Activated CD4-positive, alpha-beta memory T cell treated with anti-CD3 and anti-CD28 coated beads, Interleukin-2, amount 10 ng/mL, durations not matched to agents 7 days and 5 days (primary cell): ENCODE measurements at places on chromosomes 16 and 17.

GRCh38 chr16:85556456-85557082 lies 56.6 kb upstream of the GSE1 start:
- DNase-seq, result peak; percentile 68

GRCh38 chr16:57264950-57265371 lies 19.5 kb downstream of the PLLP start:
- DNase-seq, result no peak

DNA sequence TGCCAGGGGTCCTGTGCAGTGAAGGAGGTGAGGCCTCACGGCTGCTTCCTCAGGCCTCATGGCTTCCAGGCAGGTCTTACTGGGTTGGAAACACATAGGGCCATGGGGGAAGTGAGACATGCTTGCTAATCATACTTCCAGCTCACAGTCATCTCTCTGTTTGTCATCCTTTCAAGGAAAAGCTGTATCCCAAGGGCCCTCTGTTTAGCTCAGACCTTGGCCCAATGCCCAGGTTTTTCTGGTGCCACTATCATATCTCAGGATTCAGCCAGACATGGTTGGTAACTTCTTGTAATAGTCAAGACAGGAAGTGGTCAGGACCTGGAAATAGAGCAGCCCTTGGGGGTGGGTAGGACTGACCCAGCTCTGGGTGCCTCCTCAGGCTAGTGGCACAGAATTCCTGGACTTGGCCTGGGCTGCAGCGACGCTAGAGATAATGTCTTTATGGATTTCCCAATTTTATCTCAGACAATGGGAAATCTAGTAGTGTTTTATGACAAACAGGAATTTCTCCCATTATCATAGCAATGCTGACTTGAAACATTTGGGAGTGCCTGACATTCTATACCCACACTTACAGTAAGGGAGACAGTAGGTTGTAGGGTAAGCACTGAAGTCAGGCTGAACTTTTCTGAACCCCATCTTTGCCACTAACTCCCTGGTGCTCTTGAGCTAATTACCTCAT lies 13.5 kb upstream of the ITGB3 start:
- no peak for DNase-seq

DNA sequence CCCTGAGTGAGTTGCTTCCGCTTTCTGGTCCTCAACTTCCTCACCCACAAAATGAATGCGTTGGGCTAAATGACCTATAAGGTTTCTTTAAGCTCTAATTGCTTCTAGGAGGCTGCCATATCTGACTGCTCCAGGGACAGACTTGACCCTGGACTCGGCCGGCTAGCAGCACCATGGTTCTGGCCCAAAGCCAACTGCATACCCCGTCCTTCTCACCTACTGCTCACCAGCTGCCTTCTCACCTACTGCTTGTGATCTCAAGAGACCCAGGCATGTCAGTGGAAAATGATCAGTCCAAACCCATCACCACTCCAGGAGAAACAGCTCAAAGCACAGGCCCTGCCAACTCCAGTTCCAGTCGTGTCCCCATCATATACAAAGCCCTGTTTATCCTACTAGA lies 124.3 kb upstream of the IRX5 start:
- DNase-seq, result no peak

GRCh38 chr17:41530062-41531048 lies 2.2 kb upstream of the KRT19 start:
- no peak for DNase-seq

DNA sequence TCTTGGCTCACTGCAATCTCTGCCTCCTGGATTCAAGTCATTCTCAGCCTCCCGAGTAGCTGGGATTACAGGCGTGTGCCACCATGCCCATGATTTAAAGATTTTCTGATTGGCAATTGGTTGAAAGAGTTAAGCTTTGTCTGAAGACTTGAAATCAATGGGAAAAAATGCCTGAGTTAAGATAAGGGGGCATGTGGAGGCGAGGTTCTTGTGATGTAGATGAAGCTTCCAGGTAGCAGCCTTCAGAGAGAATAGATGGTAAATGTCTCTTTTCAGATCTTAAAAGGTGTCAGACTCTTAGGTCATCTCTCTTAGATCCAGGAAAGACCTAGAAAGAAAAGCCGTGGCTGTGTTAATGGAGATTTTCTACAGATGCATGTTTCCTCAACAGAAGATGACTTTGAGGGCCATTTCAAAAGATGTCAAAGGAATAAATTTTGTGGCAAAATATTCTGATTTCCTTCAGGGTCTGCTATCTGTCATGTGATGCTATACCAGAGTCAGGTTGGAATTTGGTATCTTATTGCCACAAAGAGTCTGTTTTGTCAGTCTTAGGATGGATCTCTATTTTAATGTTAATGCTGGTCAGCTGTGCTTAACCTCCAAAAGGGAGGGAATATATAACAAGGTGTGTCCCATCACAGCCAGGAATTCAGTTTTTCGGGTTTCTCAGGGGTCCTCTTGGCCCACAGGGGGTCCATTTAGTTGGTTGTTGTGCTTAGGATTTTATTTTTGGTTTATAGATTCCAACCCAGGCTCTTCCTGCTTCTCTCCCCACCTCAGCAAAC lies 58.3 kb upstream of the AKTIP start:
- no peak for DNase-seq

DNA sequence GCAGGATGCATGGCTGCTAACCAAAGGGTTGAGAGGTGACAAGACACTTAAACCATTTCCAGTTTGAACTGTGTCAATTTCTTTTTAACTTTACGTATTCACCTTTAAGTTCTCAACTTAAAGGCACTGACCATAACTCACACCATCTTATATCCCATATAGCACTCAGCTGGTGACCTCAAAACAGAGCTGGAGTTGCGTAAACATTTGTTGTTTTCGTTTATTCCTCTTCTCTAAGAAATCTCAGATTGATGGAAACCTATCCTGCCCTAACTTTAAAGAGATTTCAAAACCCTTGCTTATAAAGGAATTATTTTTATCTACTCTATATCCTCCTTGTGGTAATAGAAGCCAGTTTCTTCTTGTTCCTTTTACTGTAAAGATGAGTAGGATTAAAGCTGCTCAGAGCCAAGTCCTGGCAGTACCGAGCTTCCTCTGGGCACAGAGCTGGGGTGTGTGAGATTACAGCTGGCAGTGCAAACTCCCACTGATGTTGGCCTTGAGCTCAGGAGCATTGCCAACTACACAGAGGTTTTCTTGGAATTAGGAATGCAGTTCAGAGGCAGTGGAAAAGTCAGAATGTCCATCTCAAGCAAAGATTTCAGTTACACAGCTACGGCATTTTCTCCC lies 1.3 kb downstream of the KCTD2 start:
- DNase-seq, result no peak

- no peak for DNase-seq
Measured at GRCh38 chr17:28957992-28958355, 6.7 kb upstream of the PHF12 start.

DNA sequence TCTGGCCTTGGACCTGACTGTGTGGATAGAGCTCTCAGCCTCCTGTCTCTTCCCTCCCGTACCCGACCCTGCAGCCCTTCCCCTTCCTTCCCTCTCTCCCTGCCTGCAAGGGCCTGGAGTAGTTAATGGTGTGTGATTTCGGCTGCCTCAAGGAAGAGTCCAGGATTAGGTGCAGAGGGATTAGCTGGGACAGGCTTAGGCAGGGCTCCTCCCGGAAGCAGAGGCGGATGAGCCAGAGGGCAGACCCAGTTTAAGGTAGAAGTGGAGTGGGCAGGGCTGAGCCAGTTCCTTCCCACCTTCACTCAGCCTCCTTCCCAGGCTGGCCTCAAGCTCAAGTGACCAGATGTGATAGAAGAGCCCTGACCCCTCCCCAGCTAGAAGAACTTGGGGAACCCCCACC lies 16.8 kb downstream of the GUCY2D start:
- no peak for DNase-seq

- DNase-seq, result no peak
Measured at GRCh38 chr17:78407387-78408000, 29.0 kb downstream of the PGS1 start.

DNA sequence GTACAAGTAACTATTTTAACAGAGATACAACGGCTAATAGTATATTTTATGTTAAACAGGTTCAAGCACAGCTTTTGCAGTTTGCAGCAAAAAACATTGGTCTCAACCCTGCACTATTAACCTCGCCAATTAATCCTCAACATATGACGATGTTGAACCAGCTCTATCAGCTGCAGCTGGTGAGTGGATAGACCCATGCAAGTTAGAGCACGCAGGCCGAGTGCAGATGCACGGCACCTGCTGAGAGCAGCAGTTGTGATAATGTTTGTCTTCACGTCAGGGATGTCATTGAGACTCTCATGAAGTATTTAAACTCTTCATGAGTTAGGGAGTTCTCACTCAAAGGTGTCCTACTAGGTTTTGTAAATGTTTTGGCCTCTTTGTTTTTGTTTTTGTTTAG lies 45.6 kb downstream of the TMC6 start:
- DNase-seq, result no peak

- no peak for DNase-seq
Measured at GRCh38 chr17:62935098-62935497, 30.9 kb upstream of the TANC2 start.

DNA sequence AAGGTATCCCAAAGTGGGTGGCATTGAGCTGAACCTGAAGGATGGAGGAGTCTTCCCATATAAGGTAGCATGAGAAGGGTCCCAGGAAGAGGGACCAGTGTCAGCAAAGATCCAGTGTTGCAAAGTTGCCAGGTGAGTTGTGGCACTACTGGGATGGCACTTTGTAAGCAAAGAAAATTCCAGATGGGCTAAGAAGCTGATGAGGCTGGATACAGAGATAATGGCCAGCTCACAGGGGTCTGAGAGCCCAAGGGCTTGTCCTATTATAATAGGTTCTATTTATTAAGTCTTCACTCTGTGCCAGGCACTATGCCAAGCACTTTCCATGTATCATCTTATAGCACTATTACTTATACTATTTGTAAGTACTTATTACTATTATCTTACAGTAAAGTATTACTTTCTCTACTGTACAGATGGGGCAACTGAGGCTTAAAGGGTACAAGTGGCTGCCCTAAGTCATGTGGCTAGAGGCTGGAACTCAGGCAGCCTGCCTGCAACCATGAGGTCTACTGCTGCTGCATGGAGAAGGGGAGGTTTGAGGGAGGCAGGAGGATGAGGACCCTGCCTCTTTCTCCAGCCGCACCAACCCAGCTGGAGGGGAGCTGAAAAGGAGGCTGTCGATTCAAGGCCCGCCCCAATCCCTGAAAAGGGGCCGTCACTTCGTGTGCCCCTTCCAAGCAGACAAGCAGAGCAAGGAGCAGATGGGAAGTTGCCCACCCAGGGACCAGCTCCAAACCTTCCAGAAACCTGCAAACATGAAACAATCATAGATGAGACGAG lies 86.5 kb downstream of the C16orf78 start:
- peak; percentile 13 for DNase-seq

DNA sequence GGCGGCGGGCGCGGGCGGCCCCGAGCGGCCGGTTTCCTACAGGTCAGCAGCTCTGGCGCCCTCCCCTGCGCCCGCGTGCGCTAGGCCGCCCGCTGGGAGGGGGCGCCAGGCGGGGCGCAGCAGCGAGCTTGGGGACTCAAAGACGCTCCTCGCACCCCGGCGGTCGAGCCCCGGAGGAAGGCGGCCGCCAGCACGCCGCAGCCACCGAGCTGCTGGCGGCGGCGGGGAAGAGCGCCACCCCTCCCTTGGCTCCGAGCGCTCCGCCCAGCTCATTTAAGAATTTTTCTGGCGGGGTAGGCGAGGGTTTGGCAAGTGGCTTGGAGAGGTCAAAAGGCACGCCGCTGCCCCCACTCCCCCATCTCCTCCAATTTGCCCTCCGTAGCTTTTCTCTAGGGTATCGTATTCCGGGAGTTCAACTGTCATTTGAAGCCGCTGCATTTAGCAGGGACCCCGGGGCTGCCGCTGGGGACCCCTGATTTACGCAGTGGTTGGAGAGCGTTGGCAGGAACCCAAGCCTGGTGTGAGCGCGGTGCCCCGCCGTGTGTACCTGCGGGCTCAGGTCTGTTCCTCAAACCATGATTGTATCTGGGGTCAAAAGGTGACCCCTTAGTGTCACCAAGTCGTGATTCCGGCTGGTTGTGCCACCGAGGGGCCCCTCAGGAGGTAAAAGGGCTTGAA lies 59.5 kb upstream of the GSE1 start:
- DNase-seq, result peak; percentile 59

- DNase-seq, result no peak
Measured at GRCh38 chr17:17167356-17167755, 38.8 kb downstream of the PLD6 start.

DNA sequence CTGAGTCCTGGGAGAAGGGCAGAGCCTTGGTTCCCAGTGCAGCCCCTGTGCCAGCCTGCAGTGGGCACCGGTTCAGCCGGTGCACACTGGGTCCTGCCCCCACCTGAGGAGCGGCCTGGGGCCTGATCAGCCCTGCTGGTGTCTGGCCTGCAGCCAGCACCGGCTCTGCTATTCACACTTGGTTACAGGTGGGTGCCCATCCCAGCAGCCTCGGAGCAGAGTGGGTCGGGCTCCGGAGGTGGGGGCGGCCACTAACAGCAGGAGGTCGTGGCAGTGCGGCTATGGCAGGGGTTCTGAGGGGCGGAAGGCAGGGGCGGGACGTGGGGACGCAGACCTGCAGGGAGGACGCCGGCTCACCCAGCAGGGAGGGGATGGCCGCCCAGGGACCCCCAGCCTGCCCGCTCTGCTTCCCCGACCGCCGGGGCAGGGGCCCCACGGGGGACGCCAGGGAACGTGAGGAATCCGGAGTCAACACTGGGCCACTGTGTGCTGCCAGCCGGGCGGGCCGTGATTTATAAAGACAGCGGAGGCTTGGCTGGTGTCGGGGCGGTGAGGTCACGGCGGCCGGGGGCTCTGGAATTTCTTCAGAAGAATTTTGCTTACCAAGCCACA lies 20.3 kb downstream of the METRNL start:
- DNase-seq, result no peak

DNA sequence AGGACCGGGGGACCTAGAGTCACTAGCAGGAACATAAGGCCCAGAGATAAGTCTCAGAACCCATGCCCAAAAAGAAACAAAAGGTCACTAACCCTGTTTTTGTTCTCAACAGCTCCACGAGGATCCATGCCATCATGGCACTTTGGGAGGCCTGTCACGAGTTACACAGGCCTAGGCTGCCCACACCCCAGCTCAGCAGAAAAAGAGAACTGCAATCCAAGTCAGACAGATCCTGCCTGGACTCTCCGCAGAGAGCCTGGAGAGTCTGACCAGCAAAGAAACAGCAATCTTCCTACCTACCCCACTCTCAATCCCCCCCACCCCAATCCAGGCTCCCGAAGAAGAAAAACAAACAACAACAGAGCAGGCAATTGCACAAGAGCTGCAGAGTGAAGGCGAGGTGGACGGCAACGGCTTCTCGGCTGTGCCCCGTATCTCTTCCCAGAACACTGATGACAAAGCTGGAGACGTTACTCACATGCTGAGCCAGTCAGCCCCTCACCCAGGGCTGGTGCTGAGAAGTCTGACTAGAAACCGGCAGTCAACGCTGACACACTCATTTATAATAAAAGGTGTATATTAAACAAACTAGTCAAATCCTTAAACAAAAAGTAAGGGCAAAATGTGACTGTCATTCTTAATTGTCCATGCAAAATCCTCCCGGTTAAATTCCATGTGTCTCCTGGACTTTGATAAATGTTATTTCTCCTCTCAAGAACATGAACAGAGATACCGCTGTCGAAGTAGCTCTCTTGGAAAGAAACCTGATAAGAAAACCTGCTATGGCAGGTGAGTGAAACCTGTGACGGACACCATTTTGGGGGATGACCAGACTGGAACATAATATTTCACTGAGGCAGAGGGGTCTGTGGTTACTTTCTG lies 89.3 kb downstream of the SMG6 start:
- DNase-seq, result no peak
